GM06990 (cell line): ENCODE measurements at places on chromosomes 11 and 22.

DNA sequence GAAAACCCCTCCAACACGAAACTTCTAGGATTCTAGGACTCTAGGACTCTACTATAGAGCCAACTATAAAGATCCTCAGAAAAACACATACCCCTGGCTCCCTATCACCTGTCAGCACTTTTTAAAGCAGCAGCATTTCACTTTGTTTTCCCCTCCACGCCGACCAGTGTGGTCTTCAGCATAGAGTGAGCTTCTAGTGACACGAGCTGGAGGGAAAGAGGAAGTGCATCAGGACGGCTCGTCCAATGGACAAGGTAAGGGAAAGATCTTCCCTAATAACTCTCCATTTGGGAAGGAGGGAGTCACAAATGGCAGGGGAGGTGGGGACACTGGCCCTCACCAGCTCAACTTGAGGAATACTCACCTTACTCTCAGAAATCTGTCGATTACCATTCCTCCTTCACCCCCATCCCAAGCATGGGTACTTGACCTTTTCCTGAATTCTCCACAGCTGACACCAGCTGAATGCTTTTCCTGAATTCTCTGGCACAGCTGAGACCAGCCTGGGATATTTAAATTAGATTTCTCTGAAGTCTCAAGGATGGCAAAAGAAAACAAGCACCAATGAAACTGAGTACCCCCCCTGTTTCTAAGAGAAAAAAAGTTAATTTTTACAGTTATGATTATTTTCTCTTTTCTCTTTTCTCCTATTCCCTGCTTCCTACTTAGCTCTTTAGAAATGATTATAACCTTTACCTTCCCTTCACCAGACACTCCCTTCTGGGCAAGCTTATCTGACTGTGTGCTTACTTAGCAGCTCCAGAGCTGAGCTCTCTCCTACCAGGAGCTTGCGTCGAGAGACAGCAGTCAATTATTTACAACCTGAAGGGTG, 33.3 kb upstream of the NNMT start:
- DNase-seq, result no peak

DNA sequence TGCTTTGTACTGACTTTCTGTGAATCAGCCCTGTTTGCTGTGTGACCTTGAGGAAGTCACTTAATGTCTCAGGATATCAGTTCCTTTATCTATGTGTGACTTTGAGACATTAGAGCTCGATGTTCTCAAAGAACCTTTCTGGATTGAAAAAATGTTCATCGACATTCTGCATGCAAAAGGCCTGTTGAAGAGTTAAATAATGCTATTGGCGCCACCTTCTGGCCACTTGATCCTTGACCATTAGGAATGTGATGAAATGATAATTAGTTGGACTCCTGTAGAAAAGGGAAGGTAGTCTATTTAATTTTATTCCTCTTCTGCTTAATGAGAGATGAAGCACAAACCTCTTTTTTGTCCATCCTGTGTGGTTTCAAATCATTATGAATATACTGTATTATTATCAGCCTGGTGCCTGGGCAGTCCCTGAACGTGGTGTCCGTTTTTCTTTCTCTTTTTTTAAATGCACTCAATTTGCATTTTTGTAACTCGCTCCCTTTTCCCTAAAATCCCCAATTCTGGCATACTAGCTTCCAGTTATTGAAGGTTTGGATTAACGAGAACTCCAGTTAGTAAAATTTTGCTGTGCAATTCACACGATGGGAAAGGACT, 20.7 kb downstream of the ELF5 start:
- no peak for DNase-seq

DNA sequence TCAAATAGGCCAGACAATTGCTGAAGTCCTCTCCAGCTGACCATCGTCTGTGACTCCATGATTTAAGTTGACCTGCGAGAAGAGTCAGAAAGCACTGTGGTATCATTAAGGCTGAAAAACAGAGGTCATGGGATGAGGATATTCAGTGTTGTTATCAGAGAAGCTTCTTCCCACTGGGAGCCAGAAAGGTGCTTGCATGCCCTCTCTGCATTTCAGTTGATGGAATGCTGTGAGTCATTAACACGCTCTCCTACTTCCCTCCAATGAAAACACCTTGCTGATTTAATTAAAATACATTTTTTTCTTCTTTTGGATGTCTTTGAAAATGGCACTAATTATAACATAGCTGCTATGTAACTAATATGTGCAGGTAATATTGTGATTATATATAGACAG, 667.0 kb downstream of the NTM start:
- no peak for DNase-seq

DNA sequence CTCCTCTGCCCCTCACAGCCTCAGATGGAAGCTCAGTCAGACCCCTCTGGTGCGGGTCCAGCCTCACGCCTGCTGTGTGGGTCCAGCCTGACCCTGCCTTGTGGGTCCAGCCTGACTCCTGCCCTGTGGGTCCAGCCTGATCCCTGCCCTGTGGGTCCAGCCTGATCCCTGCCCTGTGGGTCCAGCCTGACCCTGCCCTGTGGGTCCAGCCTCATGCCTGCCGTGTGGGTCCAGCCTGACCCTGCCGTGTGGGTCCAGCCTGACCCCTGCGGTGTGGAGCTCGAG, 445.3 kb downstream of the BRD1 start:
- DNase-seq, result no peak

DNA sequence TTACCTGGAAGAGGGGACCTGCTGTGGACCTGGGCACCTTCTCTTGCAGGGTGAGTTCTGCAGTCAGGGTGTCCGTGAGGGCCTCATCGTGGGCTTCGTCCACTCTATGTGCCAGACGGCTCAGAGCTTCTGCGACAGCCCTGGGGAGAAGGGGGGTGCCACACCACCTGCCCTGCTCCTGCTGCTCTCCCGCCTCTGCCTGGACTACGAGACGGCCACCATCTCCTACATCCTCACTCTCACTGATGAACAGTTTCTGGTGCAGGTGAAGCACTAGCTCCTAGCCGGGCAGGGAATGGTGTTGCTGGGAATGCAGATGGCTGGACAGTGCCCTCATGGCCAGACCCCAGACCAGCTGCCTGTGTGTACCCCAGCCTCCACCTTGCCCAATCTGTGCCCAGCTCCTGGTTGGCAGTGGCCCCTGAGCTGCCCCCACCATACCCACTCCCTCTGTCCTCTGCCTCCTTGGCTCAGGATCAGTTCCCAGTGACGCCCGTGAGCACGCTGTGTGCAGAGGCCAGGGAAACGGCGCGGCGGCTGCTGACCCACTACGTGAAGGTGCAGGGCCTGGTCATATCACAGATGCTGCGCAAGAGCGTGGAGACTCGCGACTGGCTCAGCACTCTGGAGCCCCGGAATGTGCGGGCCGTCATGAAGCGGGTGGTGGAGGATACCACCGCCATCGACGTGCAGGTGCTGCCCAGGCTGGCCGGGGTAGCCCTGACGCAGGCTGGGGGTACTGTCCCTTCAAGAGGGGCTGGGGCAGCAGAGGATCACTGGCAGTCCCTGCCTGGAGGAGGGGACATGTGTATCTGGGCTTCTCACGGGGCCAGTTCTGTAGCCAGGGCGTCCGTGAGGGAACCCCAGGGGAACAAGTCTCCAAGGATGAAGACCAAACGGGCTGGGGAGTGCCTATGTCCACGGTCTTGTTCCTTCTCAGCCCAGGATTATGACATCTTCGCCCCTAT, 2.2 kb upstream of the TM7SF2 start:
- no peak for DNase-seq

DNA sequence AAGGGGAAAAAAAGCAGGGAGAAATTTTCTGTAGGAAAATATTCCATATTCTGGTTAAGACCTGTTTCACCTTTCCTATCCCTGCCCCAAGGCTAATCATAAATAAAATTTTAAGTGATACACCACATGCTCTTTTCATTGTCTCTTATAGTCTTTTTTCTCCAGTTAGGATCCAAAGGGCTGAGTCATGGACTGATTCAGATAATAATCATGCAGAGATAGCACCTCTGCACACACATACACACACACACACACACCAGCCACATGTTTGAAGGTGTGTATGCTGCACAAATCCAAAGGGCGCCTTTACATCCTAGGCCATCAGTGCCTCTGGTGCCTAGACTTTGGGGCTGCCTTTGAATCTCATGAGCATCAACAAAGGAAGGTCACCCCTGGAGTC, 35.5 kb upstream of the CWF19L2 start:
- DNase-seq, result no peak

- no peak for DNase-seq
Measured at GRCh38 chr22:36246718-36247117, 6.2 kb upstream of the APOL1 start.

DNA sequence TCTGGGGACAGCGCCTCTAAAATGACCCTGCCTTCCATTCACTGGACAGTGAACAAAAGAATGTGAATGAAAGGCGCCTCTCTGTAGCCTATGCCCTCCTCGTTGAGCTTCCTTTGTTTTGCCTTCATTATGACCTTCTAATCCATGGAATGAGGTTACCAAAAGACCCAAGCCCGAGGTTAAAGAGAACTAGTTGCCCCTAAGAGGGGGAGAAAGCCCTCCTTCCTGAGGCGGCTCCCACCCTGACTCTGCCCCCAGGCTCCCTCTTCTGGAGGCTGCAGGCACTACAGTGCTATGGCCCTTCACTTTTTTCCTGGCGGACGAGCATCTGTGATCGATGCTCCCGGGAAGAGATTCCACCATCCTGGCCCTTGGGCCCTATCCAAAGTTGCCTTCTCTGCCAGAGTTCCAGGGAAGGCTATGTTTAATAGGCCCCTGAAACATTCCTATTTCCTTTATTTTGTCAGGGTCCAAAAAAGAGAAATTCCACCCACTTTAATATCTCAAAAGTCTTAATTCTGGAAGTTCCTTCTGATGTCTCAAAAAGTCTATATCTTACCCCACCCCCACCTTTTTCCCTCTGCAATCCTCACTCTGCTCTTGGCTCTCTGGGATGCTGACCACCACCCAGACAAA, 147.3 kb downstream of the FEZ1 start:
- DNase-seq, result no peak

- DNase-seq, result no peak
Measured at GRCh38 chr11:57776577-57777210, 15.1 kb downstream of the CTNND1 start.

- no peak for DNase-seq
Measured at GRCh38 chr11:84398017-84398626, 1112.0 kb upstream of the CCDC90B start.

DNA sequence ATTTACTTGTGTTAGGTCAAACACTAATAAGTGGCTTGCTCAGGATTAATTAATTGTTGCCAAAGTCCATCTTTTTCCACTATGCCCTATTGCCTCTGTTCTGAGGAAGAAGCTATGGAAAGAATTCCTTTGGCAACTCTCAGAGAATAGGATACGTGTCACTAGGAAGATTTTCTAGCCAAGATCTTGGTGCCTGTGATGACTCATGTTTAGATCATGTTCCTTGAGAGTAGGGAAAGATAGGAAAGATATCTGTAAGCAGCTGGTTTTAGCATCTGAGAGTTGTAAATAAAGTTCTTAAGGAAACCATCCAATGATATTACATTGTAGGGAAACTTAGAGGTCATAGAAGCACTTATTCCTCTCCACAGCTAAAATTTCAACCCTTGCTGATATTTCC, 15.7 kb downstream of the SLN start:
- no peak for DNase-seq

- DNase-seq, result no peak
Measured at GRCh38 chr11:134124660-134125451, 56.0 kb downstream of the JAM3 start.

DNA sequence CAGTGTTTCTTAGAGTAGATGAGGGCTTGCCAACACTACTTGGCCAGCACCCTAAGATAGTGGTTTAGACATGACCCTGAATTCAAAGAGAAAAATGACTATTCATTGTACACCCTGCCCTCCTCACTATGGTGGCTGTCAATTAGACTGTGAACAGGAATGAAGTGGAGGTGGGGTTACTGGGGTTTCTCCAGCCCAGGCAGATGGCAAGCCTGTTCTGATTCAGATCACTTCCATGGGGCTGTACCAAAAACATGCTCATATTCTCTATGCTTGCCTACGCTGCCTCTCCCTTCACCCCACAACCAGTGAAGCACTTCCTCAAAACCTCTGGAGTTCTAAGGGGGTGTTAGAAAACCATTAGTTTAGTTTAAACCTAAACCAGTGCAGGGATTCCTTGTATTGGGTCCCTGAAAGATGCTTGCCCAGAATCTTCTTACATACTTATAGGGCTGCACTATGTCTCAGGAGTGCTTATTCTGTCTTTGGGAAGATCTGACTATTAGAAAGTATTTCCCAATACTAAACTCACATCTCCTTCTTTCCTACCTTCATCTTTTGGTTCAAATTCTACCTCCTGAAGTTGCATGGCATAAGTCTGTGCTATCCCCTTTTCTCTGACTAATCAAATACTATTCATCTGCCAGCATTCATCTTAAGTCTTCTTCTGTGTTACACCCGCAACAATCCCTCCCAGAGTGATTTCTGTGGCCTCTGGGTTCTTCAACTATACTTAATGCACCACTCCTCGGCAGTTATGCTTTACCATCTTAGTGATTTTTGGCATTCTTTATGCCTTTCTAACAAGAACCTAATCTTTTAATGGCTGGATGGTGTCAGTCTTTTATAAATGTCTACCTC, 71.8 kb downstream of the ATG16L2 start:
- DNase-seq, result no peak

GRCh38 chr11:5534046-5534445, 14.3 kb downstream of the OR52H1 start:
- DNase-seq, result no peak

- no peak for DNase-seq
Measured at GRCh38 chr11:23903044-23903704, 593.7 kb upstream of the LUZP2 start.

DNA sequence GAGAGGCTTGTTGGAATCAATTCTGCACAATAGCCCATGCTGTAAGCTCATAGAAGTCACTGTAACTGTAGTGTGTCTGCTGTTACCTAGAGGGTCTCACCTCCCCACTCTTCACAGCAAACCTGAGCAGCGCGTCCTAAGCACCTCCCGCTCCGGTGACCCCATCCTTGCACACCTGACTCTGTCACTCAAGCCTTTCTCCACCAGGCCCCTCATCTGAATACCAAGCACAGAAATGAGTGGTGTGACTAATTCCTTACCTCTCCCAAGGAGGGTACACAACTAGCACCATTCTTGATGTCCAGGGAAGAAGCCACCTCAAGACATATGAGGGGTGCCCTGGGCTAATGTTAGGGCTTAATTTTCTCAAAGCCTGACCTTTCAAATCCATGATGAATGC, 13.3 kb downstream of the SERPIND1 start:
- no peak for DNase-seq

DNA sequence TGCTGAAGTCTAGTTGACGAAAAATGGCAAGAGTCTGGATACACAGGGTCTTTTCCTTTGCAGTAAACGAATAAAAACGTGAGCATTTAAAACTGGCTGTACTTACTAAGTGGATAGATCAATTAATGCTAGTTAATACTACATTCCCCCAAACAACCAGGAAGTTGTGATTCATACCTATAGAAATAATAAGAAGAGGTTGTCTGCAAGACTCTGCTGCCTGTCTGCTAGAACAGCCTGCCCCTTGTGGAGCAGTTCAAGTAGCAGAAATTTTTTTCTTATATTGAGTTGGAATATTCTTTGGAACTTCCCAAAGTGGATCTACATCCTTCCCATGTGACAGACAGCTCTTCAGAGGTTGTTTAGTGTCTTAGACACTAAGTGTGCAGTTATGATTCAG, 86.8 kb downstream of the TEAD1 start:
- no peak for DNase-seq

- no peak for DNase-seq
Measured at GRCh38 chr22:19569976-19570375, 45.8 kb upstream of the CLDN5 start.
